ENCODE measurements at places on chromosomes 5 and 9.

DNA sequence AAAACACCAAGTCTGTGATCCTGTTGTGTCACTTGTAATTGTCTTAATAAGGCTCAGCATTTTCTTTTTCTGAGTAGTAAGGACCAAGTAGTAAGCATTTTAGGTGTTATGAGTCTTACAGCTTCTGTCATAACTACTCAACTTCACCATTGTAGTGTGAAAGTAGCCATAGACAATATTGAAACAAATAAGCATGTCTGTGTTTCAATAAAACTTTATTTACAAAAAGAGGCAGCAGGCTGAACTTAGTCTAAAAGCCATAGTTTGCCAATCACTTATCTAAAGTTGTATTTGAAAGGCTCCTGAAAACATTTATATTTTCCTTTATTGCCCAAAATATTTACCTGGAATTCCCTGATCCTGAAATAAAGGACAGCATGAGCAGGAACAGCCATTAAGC, 796.1 kb downstream of the CDH12 start:
- no peak for DNase-seq

DNA sequence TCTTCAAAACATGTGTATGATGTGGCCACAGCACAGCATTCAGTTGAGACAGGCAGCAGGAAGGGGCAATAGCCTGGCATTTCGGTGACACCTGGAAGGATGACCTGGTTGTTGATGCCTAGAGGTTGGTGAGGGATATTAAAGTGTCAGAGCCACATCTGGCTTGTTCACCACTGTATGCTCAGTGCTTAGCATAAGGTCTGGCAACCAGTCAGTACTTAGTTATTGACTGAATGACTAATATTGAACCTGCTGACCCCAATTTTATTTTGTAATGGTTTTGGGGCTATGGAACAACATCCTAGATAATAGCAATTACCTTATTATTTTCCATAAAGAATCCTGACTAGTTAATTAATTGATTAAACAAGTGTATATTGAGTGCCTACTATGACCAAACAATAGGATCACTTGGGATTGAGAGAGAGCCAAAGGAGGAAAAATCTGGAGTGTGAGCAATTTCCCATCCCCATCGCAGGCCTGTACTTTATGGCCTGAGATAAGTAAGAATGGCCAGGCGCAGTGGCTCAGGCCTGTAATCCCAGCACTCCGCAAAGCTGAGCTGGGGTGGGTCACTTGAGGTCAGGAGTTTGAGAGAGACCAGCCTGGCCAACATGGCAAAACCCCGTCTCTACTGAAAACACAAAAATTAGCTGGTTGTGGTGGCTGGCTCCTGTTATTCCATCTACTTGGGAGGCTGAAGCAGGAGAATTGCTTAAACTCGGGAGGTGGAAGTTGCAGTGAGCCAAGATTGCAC, 85.4 kb upstream of the PLPP1 start:
- no peak for DNase-seq

DNA sequence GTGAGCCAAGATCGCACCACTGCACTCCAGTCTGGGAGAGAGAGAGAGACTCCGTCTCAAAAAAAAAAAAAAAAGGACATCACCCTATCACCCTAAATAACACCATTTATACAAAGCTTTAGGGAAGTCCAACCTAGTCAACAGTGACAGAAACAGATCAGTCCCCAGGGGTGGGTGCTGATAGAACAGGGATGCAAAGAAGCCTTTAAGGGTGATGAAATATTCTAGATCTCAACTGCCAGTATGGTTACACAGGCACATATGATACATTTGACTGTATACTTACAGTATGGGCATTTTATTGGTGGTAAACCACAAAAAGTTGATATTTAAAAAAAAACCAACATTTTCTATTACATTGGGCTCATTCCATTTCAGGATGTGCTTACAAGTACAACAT, 4.8 kb downstream of the RETREG1 start:
- DNase-seq, result no peak

- no peak for DNase-seq
These were observed 6.4 kb downstream of the GRIA1 start for GRCh38 chr5:153496835-153497234.

GRCh38 chr5:153863951-153864350, 174.8 kb downstream of the FAM114A2 start:
- no peak for DNase-seq

GRCh38 chr5:3226196-3226920, 369.3 kb upstream of the IRX1 start:
- DNase-seq, result no peak

- no peak for DNase-seq
These were observed 216.1 kb downstream of the TRIM36 start for GRCh38 chr5:114953565-114953964.

- no peak for DNase-seq
These were observed 133.6 kb upstream of the HMHB1 start for GRCh38 chr5:143678148-143678905.

- no peak for DNase-seq
These were observed 115.7 kb downstream of the PAPPA start for GRCh38 chr9:116269250-116269649.

GRCh38 chr9:88746743-88747398, 211.9 kb downstream of the NXNL2 start:
- DNase-seq, result no peak

- no peak for DNase-seq
These were observed 161.2 kb downstream of the FGF18 start for GRCh38 chr5:171580502-171581265.

DNA sequence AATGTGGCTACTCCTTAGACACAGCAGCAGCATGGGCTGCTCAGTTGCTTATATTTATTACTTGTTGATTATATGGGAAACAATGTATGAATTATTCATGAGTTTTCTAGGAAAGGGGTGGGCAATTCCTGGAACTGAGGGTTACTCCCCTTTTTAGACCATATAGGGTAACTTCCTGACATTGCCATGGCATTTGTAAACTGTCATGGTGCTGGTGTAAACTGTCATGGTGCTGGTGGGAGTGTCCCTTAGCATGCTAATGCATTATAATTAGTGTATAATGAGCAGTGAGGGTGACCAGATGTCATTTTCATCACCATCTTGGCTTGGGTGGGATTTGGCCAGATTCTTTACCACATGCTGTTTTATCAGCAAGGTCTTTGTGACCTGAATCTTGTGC, 734.6 kb upstream of the PTPRD start:
- no peak for DNase-seq

- no peak for DNase-seq
These were observed 799.0 kb downstream of the TLR4 start for GRCh38 chr9:118503236-118503635.

GRCh38 chr9:125202846-125203618, 2.7 kb downstream of the RABEPK start:
- DNase-seq, result no peak

- no peak for DNase-seq
These were observed 70.8 kb upstream of the TGFBR1 start for GRCh38 chr9:99034149-99034548.

- no peak for DNase-seq
These were observed 15.0 kb downstream of the TRPM6 start for GRCh38 chr9:74872619-74873233.

GRCh38 chr5:87121304-87122150, 146.2 kb upstream of the RASA1 start:
- DNase-seq, result peak; percentile 61

- no peak for DNase-seq
These were observed at the start of gene ASTN2 for GRCh38 chr9:117414906-117415331. ASTN2 (minus strand) TSS chr9:117415057; CDS start chr9:117414938, 119 bp downstream.

DNA sequence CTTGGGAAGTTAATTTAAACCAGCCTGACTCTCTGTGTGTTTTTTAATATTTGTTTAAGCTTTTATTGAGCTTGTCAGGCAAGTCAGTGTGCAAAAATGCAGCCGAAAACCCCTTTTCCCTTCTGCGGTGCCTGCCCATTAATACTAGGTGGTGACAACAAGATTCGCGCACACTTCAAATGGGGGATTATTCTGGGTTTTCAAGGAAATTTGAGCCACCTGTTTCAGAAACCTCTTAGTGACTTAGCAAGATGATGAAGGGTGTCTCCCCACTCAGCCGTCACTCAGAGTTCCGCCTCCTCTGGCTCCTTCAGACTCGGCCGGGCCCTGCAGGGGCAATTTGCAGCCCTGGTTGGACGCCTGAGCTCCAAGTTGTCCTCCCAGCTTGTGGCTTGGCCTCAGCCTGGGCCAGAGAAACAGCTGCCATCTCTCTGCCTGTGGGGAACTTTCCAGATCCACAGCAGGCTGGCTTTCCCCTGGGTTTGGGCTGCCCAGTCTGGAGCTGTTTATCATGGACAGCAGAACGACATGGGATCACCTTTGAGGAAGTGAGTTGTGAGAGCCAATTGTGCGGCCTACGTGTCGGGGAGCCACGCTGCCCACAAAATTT, 75.9 kb downstream of the SPRY4 start:
- DNase-seq, result peak; percentile 43

All from AG09309 (cell line).